ENCODE measurements at places on chromosomes 5 and 9.

GRCh38 chr9:108002371-108002956, 512.9 kb upstream of the KLF4 start:
- no peak for DNase-seq

DNA sequence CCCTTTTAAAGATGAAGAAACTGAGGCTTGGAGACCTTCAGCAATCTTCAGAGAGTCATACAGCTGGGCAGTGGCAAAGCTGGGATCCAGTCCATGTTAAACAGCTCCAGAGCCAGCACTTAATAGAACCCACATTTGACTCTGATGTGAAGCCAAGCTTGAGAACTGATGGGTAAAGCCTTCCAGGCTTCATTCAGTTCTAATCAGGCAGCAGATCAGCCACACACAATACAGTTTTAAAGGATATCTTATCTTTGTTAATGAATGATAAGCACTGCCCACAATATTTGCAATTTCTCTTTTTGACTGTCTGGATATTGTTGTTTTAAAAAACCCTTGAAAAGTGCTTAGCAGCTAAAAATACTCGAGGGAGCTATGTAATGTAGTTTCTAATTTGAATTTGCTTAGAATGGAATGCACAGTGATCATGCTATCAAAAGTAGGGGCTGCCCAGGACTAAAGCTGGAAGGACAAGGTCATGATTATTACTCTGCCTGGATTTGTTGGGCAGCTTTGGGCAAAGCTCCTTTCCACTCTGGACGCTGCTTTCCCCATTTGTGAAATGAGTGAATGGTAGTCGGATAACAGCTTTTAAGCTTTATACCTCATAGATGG, 31.3 kb upstream of the HTR4 start:
- no peak for DNase-seq

DNA sequence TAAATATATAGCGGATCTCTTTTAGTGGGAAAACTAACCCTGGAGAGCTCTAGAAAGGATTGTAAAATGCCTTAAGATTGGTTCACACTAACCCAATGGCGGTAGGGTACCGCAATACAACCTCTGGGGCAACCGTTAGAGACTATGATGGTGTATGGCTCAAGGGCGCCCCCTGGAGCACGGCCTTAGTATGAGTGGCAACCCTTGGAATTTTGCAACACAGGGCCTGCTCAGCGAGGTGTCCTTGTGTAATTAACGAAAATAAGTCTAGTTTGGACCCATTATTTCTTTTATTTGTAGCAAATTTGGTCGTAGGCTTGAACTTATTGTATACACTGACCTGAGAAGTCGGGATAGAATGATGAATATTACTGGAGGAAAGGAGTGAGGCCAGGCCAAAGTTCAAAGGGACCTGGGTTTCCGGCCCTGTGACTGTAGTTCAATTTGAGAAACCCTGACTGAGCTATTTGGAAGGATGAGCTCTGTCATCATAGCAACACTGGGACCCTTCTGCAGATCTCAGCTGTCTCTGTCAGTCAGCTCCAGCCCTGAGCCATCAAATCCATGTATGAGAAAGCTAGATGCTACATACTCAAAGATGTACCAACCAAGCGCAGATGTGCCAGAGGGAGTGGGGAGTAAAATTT, 54.8 kb downstream of the CAMK4 start:
- DNase-seq = no peak

- no peak for DNase-seq
Measured at GRCh38 chr5:77427998-77428397, 64.1 kb downstream of the WDR41 start.

- DNase-seq = no peak
Measured at GRCh38 chr9:114643001-114643400, 14.6 kb downstream of the TEX53 start.

GRCh38 chr5:129500101-129500500, 40.0 kb downstream of the ADAMTS19 start:
- no peak for DNase-seq
